ENCODE measurements at places on chromosomes 7 and 10.

DNA sequence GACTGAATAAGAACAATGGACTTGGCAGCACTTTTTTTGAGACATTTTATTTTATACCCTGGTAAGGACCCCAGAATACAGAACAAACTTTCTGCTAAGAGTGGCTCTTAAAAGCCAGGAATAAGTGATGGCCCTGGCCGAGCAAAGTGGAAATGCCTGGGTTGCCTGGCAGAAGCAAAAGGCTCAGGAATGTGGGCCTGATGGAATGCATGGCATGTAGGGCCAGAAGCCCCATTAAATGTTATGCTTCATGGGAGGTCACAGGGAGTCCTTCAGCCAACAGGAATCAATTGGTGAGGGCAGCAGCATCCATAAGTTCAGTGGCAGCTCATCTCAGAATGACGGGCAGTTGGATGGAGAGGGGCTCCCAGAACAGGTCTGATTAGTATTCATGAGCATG, 301.5 kb upstream of the CACNA2D1 start:
- DNase-seq: no peak

- DNase-seq: no peak
Measured at GRCh38 chr10:82236084-82236731, 361.2 kb downstream of the NRG3 start.

DNA sequence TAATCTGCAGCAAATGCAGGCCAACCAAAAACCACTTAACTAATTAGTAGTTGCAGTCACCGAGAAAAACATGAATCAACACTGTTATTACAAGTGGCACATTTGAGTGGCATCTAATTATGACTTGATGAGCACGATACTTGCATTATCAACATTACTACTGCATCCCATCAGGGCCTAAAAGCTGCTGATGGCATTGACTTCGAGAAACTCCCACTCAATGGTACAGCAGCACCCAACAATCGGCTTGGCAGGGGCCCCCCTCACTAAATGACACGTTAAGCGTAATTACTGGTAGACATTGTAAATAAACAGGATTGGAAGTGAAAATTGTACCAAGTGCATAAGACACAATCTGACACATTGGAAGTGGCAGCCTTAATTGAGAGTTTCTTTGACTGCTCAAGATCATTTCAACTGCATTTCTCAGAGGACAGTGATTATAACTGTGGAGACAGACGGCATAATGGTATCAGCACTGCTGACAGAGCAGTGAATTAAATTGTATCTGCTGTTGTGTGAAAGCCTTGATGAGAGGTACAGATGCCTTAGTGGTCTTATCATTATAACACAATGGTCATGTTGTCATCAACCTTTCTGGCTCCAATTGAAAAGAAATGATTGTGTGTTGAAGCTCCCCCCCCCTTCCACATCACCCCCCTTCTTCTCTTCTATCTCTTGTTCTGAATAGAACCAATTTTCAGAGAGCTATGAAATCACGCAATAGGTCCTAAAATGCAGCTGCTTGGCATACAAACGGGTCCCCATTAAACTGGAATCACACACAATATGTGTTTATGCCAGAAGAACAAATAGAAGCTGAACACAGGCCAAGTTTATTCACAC, 43.4 kb downstream of the SHTN1 start:
- DNase-seq: no peak

GRCh38 chr10:129933456-129934092, 30.5 kb downstream of the EBF3 start:
- no peak for DNase-seq

Measured in brain pericyte (primary cell).